ENCODE measurements at places on chromosomes 2 and 18.
A peak's percentile ranks its signal among the peaks of the same experiment; 100 is the strongest.

DNA sequence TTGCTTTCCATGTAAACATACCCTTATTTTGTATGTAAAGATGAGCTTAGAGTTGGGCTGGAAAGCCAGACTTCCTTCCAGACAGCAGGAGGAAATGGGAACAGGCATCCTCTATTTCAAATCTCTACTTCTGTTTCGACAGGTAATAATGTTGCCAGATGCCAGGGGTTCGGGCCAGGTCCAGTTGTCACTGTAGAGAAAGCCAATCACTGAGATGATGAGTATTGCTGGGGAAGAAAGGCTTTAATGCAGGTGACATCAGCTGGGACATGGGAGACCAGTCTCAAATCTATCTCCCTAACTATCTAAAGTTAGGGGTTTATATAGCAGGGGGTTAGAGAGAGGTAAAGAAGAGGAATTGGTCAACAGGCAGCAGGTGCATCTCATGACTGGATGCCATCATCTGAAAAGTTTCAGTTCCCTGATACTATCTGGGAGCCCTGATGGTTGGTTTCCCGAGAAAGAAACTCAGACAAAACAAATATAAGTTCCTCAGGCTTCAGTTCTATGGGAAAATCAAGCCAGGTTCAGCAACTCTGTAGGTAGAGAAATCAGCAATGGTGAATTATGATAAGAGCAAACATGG lies 9.3 kb upstream of the MTCL1 start:
- DNase-seq, result no peak

DNA sequence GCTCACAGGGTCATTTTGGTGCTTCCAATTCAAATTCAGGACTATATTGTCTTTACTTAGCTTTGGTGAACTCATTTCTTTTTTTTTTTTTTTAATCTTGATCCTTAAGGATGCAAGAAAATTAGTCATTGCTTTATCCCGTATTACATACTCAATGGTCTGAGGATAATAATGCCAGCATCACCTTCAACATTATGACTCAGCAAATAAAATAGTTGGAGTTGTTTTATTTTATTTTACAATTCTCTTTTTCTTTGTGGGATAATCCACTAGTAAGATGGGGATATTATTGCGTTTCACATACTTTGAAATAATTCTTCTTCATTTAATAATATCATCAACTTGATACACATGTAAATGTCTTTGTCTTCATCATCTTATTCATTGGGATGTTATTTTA lies 954.9 kb upstream of the GYPC start:
- no peak for DNase-seq

DNA sequence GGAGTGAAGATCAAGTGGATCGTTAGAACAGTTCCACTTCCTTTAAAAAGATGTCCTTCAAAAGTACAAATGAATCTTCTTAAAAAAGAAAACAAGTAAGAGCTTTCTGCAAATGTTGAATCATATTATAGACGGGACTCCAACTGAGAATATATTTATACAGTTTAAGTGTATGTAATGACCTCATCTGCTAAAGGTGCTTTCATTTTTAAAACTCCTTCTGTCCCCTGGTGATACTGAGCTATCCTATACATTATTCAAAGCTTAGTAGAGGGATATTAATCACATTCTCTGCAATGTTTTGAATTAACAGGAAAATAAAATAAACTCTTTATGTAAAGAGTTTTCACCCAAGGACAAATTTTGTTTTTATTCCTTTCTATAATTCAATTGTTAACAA lies 420.7 kb upstream of the SLC8A1 start:
- DNase-seq, result no peak

DNA sequence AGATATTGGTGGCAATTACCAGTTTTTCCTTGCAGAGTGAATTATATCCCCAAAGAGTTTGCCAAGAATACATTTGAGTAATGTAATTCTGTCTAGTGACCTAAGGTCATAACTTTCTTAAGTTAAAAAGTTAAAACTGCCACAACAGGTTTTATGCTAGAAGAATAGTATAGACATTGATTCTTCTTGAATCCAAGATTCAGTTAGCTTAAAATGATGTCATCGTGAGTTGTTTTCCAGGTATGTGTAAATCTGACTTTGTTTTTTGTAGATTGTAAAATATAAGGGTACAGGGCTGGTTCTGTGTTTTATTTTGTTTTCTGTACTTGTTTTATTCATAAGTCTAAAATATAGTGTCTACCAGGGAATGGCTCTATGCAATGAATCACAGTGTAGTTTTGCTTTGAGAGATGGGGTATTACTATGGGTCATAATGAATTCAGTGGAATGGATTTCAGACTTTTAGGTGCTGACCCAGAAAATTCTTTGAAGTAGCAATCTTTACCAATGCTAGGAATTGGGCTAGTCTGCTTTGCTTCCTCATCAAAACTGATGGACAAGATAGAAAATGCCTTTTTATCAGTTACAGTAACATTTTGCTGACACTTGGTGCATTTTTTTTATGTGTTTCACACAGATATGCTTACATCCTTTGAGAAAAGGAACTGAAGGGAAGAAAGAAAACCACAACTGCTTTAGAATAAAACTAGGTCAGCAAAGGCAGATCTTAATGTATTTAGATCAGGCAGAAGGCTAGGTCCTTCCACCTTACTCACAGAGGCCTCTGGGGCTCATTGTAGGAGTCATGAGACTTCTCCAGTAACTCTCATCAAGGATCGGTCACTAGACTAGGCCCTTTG lies 20.8 kb upstream of the MGAT5 start:
- DNase-seq, result peak; percentile 35

- no peak for DNase-seq
These were observed 66.9 kb downstream of the C18orf63 start for GRCh38 chr18:74382481-74383017.

DNA sequence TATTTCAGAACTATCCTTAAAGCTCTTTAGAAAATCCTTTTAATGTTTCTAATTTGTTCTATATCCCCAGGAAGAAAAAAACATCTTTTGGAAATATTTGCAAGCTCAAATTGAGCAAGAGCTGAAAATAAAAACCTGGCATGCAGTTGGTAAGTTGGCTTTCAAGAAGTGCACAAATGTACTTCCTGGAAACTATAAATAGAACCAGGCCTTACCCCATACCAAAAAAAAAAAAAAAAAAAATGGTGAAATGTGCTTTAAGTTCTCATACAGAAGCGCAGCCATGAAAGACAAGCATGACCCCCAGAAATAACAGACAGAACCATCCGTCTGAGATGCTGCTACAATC lies 178.5 kb downstream of the HDAC4 start:
- DNase-seq, result no peak

DNA sequence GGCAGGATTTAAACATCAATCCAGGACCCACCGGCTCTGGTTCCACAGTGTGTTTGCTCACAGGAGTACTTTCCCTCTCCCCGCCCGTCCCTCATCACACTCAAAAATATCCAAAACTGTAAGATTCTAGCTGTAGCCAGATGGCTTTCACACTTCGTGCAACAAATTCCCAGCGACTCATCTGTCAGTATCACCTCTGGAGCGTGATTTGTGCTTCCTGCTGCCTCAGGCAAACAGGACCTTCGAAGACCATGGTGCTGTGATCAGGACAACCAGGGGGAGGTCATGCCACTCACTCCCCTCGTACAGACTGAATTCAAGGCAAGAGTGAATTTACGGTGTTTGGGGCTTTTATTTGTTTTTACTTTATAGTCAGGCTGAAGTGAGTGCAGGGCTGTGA lies 154.5 kb upstream of the PID1 start:
- no peak for DNase-seq

- DNase-seq, result no peak
These were observed at the start of gene KCNIP3 for GRCh38 chr2:95296880-95297487. KCNIP3 (plus strand) TSS chr2:95297347; CDS start chr2:95297439, 92 bp downstream.

DNA sequence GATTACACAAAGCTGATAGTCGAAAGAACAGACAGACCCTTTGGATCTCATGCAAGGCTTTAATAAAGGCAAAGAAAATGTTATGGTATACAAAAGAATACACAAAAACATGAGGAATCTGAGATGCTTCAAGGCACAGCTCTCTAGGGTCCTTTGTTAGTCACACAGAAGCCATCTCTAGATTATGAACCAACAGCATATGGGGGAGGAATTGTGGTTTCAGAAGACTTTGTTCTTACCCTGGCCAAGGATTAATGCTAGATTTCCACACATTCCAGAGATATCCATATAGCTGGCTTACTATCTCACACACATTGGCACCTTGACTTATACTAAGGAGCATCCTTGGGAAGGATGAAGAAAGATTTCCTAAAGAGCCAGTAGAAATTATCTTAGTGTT lies 206.1 kb downstream of the GULP1 start:
- DNase-seq, result no peak

GRCh38 chr2:188977317-188977716 lies 3.1 kb downstream of the COL3A1 start:
- DNase-seq, result no peak

- DNase-seq, result no peak
These were observed 415.5 kb downstream of the CBLN2 start for GRCh38 chr18:72128649-72129048.

DNA sequence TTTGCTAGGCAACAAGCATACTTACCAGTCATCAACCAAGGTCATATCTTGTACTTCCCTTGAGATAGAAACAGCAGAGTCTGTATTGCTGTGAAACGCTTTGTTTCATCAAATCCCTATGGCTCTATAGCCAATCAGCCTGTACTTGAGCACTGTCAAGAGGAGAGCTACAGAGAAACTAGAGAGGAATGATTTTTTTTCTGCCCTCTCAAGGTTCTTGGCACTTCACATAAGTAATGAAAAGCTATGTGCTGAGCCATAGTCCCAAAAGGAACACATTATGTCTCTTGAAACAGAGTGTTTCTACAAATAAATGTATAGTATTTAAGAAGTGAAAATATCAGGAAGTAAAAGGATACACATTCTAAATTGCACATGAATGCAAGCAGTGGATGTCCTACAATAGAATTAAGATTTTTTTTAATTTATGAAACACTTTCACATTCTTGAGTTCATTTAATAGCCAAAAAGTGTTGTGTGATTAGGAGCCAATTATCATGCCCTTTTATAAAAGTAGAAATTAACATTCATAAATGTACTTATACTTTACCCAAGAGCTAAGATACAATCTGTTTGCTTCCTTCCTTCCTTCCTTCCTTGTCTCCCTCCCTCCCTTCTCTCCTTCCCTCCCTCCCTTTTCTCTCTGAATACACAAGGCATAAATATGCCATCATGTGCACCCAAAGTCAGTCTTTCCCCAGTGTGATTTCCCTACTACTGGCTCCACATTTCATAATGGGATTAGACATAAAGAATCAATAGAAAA lies 131.8 kb downstream of the CSRNP3 start:
- no peak for DNase-seq

DNA sequence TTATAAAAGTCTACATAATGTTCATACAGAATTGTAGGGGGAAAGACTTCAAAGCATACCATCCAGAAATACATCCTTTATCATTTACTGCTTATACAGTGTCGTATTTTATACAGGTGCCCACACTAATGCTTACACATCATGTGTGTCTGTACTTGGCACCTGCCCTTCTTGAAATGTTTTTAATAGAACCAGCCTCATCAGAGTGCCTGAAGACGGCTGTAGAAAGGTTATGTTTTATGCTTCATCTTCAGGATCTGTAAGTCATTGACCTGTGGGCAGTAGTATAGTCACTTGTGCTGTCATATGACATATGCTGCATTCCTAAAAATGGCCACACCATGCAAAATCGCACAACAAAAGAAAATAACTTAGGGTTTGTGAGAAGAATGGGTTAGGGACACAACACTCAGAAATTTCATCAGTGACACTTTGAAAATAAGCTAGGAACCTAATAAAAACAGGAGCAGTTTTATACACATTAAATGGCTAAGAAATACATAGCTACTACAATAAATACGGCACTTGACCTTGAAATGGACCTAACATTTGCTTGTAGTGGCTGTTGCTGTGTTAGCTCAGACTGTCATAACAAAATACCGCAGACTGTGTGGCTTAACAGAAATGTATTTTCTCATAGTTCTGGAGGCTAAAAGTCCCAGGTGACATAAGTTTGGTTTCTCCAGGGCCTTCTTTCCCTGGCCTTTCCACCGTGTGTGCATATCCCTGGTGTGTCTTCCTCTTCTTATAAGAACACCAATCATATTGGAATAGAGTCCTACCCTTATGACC lies 112.6 kb downstream of the CERS6 start:
- DNase-seq, result no peak

- no peak for DNase-seq
These were observed 99.1 kb downstream of the GREB1L start for GRCh38 chr18:21341141-21341540.

DNA sequence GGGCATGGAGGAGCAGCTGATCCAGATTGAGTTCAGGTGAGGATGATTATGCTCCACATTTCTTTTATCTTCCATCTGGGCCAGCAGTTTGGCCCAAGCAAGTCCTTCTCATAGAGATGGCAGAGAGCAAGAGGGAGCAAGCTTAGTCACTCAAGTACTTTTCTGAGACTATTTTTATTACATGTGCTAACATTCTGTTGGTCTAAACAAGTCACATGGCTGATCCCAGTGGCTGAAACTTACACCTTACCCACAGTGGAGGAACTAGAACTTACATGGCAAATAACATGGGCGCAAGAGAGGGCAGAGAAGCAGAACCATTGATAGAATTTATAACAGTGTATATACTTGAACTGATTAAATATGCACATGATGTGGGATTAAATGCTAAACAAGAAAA lies 105.7 kb downstream of the KYNU start:
- DNase-seq, result no peak

DNA sequence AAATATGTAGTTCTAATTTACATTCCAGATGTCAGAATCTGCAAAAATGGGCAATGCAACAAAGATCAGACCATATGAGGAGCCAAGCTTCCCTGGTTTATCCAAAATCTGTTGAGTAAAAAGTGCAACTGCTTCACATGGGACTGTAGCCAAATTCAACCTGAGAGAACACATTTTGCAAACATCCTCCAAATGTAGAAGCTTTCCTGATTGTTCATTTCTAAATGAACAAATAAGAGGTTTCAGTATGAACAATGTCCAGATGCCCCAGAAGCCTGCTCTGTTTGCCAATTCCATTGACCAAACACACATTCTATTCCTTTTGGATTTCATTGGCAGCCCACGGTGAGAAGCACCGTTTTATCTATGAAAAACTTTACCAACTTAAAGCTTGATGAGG lies 117.9 kb upstream of the OSR1 start:
- no peak for DNase-seq

DNA sequence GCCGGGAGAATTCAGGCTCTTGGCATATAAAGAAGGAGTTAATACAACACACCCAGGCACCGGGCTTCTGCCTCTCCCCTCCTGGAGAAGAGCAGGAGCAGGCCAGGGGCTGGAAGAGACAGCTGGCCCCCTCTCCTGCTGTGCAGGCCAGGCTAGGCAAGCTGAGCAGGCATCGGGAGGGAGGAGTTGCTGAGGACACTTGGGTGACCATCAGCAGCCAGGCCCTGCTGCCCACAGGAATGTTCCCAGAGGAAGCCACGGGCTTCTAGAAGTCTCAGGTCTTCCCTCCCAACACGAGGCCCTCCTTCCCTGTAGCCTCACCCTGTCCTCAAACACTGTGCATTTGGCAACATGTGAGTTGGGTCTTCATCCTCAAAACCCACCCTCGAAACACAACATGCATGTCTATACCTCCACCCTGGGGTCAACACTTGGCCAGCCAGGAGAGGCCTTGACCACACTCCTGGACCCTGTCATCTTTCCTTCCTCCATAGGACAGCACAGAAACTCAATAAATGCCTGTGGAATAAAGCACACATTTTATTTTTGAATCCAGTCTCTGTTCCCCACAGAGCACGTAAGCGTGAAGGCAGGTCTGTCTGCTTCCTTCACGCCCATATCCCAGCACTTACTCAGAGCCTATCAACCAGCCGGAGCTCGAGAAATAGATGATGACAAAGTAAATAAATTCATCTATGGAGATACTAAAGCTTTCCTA lies 433.8 kb upstream of the ID2 start:
- no peak for DNase-seq

- DNase-seq, result no peak
These were observed 96.6 kb downstream of the ALPK2 start for GRCh38 chr18:58532298-58532697.

Measured in stimulated activated CD4-positive, alpha-beta T cell treated with anti-CD3 and anti-CD28 coated beads, Interleukin-1b, Interleukin-23, amount 100 ng/mL, for 48 hours (primary cell).